ENCODE measurements at places on chromosomes 6 and 20.
A peak's percentile ranks its signal among the peaks of the same experiment; 100 is the strongest.

DNA sequence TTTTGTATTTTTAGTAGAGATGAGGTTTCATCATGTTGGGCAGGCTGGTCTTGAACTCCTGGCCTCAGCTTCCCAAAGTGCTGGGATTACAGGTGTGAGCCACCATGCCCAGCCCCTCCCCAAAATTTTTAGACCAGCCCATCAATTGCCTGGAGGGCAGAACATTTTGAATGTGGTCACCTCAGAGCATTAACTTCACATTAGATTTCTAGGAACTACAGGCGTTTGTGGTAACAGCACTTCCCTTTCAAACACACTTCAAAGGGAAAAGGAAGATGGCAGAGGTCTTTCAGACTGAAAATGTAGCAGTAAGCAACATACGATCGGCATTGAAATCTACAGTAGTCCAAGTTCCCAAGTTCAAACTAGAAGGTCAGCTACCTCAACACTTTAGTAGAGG is 12.3 kb upstream of the SLA2 start:
- no peak for DNase-seq

DNA sequence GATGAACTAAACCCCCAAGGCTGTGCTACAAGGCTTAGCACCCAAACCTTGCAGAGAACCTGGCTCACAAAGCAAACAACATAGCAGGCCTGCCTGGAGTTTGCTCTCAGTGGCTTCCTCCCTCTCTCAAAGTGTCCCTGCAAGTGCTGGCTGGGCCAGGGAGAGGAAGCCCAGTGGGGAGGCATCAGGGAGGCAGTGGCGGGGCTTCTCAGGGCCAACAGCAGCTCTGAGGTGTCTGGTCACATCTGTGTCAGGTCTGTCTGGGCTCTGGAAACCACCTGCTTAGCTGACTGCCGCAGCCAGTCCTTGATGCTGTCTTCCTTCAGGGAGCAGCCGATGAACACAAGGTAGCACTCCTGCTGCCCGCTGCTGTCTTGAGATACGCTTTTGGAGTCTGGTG is 16.7 kb upstream of the SLC4A11 start:
- DNase-seq, result no peak

- no peak for DNase-seq
Measured at GRCh38 chr6:1809291-1809988, 199.7 kb downstream of the FOXC1 start.

DNA sequence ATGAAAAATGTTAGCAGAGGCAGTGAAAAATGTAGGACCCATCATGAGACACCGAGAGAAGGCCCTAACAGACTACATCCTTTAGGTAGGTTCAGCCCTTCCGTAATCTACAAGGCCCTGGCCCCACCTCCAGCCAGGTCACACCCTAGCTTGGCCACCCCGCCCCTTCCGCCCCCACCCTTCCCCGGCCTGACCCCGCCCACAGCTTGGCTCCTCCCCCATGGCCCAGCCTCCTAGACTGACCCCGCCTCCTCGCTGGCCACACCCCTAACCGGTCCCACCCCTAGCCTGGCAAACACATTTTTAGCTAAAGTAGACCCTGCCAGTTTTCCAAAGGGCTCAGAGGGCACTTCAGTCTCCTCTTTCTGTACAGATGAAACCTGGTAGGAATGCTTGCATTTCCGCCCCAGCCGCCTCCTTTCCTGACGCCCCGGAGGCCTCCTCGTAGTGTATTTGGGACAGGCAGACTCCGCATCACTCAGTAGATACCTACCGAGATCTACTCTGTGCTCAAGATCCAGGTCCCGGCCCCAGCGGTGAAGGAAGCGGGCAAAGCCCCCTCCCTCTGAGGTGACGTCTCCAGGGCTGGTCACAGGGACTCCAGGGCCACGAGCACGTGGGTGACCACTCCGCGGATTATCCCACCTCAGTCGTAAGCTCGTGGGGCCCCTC is 443.5 kb downstream of the PREX1 start:
- DNase-seq, result no peak

- DNase-seq, result no peak
Measured at GRCh38 chr6:3904518-3904917, 55.3 kb downstream of the FAM50B start.

DNA sequence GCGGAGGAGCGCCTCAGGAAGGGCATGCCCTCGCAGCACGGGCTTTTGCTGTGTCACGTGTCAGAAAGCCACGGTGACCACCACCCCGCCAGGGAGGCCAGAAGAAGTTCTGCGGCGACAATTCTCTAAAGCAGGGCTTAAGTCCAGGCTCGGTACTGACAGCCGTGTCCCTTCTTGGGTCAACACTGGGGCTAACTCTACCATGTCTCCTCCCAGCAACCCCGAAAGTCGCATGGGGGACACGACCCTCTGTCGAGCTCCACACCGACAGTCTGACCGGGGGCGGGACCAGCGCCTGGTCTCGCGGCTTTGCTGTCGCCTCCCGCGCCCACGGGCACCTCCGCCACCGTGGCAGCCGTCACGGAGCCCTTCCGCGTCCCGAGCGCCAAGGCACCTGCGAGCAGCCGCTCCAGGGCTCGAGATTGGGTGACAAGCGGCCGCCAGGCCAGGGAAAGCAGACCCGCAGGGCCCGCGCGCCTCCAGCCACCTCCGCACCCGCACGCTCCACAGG is 534 bp downstream of the NANP start:
- peak; percentile 7 for DNase-seq

GRCh38 chr6:70527071-70527737 is 39.5 kb upstream of the SDHAF4 start:
- DNase-seq, result no peak

- no peak for DNase-seq
Measured at GRCh38 chr20:36155629-36155971, 1.1 kb downstream of the EPB41L1 start.

DNA sequence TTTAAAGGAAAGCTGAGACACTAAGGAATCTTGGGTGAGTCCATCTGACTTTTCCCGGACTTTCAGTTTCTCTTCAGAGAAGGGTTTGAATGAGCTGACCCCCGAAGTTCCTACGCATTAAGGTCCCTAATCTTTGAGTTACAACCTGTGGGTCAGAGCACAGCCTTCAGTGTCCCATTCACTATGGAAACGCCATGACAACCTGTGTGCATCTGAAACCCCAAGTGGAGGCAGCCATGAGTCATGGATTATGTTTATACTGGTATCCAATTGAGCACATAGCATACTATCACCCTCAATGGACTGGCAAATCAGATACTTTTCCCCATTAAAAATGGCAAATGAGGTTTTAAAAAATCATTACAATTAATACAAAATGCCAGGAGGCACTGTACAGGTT is 11.4 kb downstream of the MYLK4 start:
- no peak for DNase-seq

DNA sequence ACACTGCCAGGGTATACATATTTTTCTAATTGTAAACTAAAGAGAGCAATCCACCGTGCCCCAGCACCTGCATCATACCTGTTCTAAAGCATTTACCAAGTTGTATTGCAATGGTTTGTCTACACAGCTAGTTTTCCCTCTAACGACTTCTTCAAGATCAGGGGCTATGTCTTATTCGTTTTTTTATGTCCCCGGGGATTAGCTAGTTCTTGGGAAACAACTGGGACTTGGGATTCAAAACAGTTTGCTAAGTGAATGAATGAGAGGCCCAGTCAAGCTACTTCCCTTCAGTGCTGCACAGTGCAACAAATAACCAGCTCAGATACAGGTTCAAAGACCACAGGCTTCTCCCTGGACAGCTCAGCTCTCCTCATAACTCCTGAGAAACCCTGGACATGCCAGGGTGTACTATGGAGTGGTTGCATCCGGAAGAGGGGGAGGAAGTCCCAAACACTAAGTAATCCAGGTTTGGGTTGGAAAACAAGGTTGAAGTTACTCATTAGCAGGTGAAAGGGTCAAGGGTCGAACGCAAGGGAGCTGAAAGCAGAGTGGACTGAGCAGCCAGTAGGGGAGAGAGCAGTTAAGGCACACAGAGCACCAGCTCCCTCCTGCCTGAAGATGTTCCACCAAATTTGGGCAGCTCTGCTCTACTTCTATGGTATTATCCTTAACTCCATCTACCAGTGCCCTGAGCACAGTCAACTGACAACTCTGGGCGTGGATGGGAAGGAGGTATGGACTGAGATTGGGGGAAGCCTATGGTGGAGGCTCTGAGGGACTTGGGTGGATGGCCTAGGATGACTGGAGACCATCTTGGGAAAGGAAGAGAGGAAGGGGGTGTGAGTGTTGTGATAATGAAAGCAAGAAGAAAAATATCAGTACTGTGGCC is at the start of gene APOM:
APOM (plus strand) TSS at position 546 of the 889 bp plus-strand sequence; CDS start at position 619, 73 bp downstream.
- DNase-seq, result no peak

- no peak for DNase-seq
Measured at GRCh38 chr6:24718449-24719124, 367 bp downstream of the C6orf62 start.

DNA sequence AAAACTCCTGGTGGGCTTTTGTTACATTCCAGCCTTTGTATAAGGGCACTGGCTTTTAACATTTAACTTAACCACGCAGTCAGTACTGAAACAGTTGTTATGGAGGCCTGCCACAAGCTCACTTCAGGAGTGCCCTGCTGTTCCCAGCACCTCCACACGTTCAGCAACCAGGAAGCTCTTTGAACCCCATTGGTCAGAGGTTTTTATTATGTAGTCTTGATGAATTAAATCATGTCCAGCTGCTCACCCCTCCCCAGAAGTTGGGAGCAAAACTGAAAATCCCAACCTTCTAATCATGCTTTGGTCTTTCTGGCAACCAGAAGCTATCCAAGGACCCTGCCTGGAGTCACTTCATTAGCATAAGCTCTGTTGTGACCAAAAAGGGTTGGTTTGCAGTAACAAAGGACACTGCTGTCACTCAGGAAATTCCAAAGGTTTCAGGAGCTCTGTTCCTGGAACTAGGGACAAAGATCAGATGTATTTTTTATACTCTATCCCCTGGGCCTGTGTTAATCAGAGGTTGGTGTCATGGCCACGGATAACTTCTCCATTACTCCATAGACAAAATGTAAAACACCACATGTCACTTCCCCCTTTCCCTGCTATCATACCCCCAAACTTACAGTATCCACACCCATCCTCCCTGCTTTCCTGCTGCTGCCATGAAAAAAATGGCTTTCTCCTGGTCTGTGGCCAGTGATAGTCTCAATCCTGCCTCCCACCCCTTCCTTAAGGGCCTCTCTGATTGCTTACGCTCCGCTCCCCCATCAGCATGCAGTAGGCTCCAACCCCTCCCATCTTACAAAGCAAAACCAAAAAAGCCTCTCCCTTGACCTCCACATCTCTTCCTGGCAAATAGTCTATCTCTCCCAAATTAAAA is 3.1 kb downstream of the ARMC12 start:
- DNase-seq, result no peak

DNA sequence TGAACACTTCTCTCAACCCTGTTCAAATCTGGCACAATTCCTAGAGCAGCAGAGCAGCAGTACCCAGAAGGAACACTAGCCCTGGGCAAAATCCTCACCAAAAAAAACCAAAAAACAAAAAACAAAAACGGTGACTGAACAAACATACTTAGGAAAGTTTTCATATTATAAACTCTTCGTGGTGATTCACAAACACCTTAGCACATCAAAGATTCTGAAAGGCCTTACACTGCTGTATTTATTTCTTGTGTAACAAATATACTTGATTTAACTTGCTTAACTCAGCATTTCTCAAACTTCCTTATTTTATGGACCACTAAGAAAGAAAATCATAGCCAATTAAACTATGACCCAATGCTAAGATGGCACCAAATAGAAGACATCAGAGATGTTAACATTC is 57.8 kb upstream of the RREB1 start:
- DNase-seq, result no peak

- no peak for DNase-seq
Measured at GRCh38 chr6:15961635-15962448, 167.0 kb upstream of the MYLIP start.

DNA sequence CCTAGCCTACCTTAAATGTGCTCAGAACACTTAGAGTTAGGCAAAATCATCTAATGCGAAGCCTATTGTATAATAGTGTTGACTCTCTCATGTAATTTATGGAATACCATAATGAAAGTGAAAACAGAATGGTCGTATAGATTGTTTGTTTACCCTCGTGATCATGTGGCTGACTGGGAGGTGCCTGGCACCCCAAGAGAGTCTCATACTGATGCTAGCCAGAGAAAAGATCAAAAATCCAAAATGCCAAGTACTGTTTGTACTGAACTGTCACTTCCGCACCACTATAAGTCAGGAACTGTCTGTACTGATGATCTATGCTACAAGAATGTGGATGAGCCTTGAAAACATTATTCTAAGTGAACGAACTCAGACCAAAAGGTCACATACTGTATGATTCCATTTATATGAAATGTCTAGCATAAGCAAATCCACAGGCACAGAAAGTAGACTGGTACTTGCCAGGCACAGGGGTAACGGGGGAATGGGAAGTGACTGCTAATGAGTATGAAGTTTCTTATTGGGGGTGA is 22.4 kb downstream of the ZMYND8 start:
- no peak for DNase-seq

DNA sequence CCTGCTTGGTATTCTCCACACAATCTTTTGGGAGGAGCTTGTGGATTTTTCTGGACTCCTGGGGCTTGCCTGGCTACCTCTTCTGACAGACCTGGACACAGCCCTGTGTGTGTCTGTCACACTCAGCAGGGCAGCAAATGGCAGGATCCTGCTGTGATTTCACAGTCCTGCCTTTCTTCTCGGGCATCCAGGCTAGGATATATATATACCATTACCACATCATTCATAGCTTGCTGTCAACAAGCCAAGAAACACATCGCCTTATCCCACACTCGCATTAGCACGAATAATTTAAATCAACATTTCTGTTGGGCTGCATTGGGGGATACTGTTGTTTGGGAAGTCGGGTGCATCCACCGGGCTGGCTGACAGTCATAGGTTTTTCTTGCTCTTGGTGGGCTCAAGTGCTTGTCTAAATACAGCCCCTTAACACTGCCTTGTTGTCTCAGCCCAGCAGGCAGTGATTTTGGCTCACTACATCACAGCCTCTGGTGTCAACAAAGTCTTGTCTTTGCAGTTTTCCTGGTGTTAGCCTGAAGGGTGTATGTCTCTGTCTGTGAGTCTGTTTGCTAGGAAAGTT is 154.9 kb upstream of the FERMT1 start:
- no peak for DNase-seq

DNA sequence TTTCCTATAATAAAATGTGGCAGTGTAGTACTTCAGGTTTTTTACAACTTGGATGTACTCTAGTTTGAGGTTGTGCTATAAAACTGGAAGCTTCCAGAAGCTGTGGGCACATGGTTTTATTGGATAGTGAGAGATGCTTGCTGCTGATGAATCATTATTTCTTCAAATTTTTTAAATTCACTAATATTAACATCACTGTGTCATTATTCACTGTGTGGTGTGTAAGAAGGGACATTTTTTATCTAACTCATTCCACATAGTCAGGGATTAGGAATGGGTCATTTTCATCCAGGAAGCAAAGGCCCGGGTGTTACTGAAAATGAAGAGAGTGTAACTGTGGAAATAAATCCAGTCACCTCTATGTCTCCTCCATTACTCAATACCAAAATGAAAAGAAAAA is 421.0 kb downstream of the TENT5A start:
- no peak for DNase-seq

All from T-helper 17 cell (primary cell).